ENCODE measurements at places on chromosomes 12 and 14.

DNA sequence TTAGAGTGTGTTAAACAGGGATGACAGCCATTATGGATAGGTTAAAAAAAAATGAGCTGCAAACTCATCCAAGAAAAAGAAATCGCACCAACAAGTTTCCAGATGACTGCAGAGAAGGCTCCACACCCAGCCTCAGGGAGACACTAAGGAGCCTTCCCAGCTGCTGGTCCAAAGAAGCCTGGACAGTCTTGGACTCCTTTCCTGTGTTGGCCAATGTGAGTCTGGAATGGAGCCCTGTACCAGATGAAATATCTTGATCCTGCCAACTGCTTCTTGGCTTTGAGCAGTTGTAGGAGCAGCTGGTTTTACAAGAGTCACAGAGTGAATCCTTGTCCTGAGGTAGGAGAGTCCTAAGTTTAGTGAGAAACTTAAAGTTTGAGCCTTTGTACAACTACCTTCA lies 44.5 kb downstream of the SLC38A1 start:
- peak; percentile 66 for DNase-seq

DNA sequence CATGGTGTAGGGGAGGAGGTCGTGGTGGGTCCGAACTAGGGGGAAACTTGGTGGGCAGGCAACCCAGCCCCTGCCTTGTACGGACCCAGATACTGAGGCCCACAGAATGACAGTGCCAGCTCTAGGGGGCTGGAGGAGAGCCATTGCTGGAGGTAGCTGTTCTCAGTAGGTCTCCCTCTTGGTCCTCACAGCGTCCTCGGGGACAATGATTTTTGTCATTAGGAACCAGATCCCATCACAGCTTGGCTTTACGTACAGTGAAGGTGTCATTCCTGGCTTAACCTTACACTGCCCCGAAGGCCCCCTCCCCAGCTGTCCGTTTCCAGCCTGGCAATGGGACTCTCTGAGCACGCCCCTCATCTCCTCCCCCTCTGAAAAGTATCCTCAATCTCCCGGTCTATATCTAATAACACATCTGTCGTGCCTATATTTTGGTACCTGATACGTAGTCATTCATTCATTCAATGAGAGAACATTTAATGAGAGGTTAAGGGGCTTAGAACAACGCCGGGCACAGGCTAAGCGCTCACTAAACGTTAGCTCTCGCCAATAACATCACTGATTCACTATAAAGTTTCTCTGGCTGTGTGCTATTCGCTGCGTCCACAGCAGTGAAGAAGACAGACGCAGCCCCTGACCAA lies 597 bp upstream of the DYNC1H1 start:
- DNase-seq, result no peak

- no peak for DNase-seq
These were observed 21.0 kb downstream of the EEA1 start for GRCh38 chr12:92908108-92908507.

- DNase-seq, result peak; percentile 96
These were observed 118.3 kb downstream of the MED13L start for GRCh38 chr12:116159175-116159574.

GRCh38 chr14:102829016-102829548 lies 51.8 kb downstream of the TRAF3 start:
- peak; percentile 97 for DNase-seq

DNA sequence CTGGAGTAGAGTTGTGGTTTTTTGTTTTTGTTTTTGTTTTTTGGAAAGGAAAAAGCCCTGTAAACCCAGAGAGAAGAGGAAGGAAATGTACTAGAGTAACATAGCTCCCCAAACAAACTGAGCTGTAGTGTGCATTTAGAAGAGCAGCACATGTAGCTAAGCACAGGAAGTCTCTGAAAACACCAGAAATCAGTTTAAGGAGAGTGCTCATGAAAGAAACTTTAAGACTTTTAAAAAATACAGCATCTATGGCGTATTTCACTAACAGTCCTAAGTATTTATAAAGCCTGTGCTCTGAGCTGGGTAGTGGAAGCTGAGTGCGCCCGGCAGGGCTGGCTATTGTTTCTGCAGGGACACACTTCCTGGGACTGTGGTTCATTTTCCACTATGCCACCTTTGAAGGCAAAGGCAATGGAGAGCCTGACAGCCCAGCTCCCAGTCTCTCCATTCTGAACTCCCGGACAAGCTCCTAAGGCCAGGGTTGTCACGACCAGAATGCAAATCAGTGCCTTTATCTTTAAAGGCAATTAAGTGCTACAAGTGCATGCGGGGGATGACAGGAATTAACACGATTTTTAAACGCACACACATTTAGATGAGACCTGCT lies 45.4 kb downstream of the NIN start:
- no peak for DNase-seq

DNA sequence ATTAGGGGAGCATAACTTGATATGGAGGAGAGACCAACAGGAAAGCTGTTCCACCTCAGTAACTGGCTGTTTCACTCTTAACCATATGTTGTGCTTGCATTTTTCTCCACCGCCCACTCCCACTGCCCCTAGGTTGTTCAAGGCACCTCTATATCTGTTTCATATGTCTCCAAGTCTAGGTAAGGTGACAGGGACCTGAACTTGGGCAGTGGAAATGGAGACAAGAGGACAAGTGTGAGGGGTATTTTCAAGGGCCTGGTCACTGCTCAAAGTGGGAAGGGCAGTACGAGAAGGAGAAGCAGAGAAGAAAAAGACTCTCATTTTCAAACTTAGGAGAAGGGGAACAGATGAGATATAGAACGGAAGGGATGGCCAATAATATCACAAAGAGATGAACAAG lies 3.1 kb downstream of the SLC38A1 start:
- DNase-seq, result no peak

GRCh38 chr12:120015313-120015712 lies 26.3 kb downstream of the BICDL1 start:
- no peak for DNase-seq

Data from lung (tissue), 17 donors.